ENCODE measurements at places on chromosomes 13 and 19.

GRCh38 chr13:38417727-38418126 lies 68.1 kb downstream of the UFM1 start:
- no peak for DNase-seq

GRCh38 chr19:1028062-1028926 lies 1.9 kb downstream of the CNN2 start:
- peak; percentile 93 for DNase-seq

DNA sequence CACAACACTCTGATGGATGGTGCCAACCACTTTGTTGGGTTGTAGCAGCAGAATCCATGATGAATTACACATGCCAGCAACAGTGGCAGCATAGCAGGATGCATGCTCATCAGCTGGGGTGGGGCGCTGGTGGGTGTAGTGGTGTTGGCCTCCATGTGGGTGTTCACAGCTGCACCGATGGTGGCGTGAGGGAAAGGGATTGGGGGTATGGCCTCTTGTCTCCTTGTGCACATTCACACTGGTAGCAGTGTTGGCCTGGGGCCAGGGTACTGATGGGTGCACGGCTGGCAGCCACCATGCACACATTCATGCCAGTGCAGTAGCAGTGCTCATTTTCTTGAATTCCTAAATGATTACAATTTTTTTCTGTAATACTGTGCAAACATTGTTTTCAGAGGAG lies 2748.8 kb upstream of the PCDH20 start:
- no peak for DNase-seq

- no peak for DNase-seq
Measured at GRCh38 chr19:50580970-50581634, 12.9 kb upstream of the LRRC4B start.

- DNase-seq: no peak
Measured at GRCh38 chr13:44817131-44817671, 172.1 kb downstream of the NUFIP1 start.

GRCh38 chr19:39474139-39474620 lies 6.5 kb upstream of the TIMM50 start:
- no peak for DNase-seq

GRCh38 chr13:77377016-77377415 lies 50.1 kb upstream of the MYCBP2 start:
- no peak for DNase-seq

- no peak for DNase-seq
Measured at GRCh38 chr19:52190487-52191293, 838 bp downstream of the PPP2R1A start.

DNA sequence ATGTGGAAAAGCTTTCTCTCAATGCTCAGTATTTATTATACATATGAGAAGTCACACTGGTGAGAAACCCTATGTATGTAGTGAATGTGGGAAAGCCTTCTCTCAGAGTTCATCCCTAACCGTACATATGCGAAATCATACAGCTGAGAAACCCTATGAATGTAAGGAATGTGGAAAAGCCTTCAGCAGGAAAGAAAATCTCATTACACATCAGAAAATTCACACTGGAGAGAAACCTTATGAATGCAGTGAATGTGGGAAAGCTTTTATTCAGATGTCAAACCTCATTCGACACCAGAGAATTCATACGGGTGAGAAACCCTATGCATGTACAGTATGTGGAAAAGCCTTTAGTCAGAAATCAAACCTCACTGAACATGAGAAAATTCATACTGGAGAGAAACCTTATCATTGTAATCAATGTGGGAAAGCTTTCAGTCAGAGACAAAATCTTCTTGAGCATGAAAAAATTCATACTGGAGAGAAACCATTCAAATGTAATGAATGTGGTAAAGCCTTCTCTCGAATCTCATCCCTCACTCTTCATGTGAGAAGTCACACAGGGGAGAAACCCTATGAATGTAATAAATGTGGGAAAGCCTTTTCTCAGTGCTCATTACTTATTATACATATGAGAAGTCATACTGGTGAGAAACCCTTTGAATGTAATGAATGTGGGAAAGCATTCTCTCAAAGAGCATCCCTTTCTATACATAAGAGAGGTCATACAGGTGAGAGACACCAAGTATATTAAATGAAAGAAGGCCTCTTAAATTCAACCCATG lies 34.4 kb downstream of the ZNF568 start:
- DNase-seq: no peak

GRCh38 chr13:19794631-19795030 lies 11.9 kb upstream of the PSPC1 start:
- no peak for DNase-seq

- DNase-seq: peak; percentile 85
Measured at GRCh38 chr13:52405767-52406494, at the start of gene THSD1. TSS of gene THSD1 (minus strand) at chr13:52406172. CDS start at chr13:52402600, 3,572 bp downstream.

DNA sequence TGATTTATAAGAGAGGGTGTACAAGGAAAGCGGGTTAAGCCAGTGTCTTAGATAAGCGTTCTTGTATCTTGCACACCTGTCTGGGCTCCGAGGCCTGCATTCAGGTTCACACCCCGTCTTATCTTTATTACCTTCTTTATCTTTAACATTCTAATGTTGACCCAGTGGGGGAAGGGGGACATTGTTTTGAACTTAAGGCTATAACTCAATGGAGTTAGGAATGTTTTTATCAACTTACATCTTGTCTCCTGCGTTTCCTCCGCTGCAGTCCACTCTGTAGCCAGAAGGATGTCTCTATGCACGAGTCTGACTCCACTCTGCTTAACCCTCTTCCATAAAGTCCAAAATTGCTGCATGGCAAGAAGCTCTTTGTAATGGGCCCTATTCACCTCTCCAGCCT lies 71.2 kb downstream of the FGF9 start:
- no peak for DNase-seq
